NB4 (cell line): ENCODE measurements at places on chromosomes 6 and 20.

DNA sequence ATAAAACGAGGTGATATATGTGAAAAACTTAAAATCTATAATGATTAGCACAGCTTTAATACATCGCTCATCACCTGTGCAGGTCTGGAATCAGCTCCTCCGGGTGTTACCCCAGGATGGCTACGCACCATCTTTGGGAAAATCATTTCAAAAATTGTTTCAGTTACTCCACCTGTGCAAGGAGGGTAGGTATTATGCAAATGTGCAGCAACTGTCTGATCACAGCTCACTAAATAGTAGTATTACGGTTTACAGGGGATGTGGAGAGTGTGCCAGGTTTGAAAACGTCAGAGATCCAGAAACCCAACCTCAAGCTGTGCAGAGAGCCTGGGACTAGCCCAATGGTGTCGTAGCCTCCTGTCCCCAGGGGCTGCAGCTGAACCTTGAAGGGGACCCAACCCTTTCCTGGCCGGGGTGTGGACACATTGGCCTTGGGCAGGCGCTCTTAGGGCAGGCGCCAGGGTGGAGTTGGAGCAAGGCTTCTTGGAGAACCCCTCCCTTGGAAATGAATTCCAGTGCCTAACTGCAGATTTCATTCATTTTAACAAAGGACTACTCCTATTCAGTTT, 24.2 kb upstream of the SGK1 start:
- DNase-seq: peak; percentile 35

GRCh38 chr20:63457737-63458136, 14.7 kb downstream of the KCNQ2 start:
- peak; percentile 58 for DNase-seq

GRCh38 chr6:4378319-4378996, 243.1 kb upstream of the ECI2 start:
- no peak for DNase-seq

GRCh38 chr20:36493051-36493800, 48.1 kb upstream of the MYL9 start:
- peak; percentile 66 for DNase-seq

DNA sequence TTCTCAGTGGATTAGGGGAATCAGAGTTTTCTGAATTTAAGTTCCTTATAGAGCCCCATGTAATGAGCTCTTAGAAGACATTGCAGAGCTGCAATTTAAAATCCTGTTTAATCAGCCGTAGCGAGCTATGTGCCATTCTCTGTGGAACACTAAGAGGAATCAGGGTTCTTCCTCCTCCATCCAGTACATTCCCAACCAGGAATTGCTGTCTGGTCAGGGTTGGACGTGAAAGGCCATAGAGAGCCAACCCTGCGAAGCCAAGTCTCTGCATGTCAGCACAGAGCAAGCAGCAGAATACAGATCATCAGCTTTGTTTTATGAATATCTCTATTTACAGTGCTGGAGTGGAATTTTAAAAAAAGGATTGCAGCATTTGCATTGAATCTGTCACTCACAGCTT, 366.0 kb downstream of the LAMA2 start:
- DNase-seq: no peak

DNA sequence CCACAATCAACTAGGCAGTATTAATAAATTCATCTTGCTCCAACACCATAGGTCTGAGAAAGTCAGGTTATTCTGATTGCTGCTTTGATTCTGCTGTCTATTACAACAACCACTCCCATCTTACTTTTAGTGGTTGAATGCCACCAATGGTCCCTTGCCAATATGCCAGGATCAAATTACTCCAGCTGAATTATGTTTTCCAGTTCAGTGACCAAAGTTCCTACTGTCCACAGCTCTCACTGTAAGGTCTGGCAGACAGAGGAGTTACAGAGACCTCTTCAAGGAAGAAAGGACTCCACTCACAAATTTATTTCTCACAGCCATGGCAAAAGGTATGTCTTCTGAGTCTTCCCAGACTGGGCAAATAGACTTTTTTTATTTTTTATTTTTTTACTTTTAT, 557.0 kb downstream of the HAO1 start:
- no peak for DNase-seq

- no peak for DNase-seq
Measured at GRCh38 chr6:52612336-52613054, 35.6 kb upstream of the TRAM2 start.
